ENCODE measurements at places on chromosomes 5 and 9.

DNA sequence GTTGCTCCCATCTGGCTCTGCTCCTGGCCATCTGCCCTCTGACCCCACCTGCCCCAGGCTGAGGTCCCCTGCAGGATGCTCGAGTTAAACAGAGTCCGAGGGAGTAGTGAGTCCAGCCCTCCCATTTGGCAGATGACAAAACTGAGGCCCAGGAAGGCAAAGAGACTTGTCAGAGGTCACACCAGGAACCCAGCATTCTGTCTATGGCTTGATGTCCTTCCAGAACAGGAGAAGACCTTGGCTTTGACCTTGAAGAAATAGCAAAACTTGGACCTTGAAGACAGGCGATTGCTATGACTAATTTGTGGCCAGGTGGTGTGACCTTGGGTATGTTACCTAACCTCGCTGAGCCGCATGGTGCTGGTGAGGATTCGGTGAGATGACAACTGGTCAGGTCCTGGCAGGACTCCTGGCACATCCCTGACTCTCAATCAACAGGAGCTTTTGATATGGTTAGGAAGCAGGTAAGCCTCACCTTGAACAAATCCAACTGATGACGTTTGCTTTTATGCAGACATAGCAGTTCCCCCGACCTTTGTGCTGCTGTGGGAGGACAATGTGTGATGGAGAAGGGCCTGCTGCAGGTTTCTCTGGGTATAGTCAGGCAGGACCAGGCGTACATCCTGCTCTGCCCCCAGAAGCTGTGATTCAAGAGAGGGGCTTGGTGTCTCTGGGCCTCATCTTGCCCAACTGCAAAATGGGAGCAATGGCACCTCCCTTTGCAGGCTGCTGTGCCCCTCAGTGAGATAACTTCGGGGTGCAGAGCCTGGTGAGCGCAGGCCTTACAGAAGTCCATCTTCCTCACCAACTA is 198.7 kb downstream of the C9orf50 start:
- no peak for DNase-seq

- no peak for DNase-seq
Measured at GRCh38 chr5:133688391-133688790, 76.0 kb upstream of the FSTL4 start.

DNA sequence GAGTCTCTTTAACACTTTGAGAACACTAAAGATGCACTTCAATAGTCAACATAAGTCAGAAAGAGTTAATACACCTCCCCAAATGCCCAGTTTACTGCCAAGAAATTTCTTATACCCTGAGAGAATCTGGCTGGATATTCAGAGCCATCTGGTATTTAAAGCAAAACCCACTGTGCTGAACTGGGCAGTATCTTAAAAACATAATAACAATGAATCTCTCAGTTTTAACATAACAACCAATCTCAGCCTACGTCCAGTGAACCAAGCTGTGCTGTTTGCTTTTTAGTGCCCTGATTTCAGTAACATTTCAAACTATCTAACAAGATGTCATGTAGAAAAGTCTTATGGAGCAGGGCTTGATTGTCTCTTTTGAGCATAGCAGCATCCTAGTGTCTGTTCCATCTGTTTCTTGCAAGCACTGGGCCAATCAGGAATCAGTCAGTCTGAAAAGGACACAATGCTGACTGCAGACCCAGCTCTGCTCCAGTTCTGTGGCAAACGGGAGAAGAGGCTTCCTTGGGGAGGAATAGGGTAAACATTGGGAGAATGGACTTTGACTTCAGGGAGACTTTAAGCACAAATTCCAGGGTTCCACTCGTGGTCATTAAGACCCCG is 43.6 kb upstream of the FAM81B start:
- no peak for DNase-seq

GRCh38 chr9:88659126-88659525 is 124.1 kb downstream of the NXNL2 start:
- no peak for DNase-seq

DNA sequence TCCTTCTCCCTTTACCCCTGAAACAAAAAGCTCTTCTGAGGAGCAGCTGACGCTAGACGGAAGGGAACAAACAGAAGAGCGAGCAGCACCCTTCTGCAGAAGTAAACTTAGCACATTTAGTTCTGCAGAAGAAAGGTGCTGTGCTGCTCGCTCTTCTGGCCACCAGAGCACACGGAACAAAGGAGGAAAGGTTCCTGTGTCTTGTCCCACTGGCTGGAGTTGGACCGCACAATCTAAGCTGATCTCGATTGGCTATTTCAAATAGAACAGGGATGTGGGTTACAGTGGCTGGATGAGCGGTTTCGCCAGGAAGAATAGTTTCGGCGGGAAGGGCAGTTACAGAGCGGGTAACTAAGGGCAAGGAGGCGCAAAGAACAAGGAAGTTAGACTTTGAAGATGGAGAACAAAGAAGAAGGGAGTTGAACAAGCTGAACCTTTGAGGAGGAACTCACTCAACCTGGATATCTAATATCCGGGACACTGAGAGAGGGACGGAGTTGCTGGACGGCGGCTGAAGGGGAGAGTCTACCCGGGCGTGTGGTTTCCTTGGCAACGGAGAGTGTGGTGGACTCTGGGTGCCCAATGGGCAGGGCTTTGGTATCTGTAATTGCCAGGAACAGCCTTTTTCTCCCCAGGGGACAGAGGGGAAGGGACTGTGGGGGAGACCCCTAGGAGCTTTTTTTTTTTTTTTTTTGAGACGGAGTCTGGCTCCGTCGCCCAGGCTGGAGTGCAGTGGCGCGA is 7.1 kb downstream of the GTF3C5 start:
- DNase-seq, result no peak

DNA sequence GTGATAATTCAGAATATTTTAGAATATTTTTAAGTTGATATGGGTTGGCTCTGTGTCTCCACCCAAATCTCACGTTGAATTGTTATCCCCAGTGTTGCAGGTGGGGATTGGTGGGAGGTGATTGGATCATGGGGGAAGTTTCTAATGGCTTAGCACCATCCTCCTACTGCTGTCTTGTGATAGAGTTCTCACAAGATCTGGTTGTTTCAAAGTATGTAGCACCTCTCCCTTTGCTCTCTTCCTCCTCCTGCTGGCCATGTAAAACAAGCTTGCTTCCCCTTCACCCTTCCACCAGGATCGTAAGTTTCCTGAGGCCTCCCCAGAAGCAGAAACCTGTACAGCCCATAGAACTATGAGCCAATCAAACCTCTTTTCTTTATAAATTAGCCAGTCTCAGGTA is 214.6 kb upstream of the C9orf72 start:
- no peak for DNase-seq

GRCh38 chr5:78501411-78502352 is 141.3 kb downstream of the SCAMP1 start:
- DNase-seq, result no peak

GRCh38 chr9:124776618-124776953 is 347 bp upstream of the OLFML2A start:
- no peak for DNase-seq

- DNase-seq, result no peak
Measured at GRCh38 chr9:90787771-90788460, 13.7 kb upstream of the SYK start.

GRCh38 chr9:95854386-95855020 is 21.0 kb upstream of the ERCC6L2 start:
- no peak for DNase-seq

DNA sequence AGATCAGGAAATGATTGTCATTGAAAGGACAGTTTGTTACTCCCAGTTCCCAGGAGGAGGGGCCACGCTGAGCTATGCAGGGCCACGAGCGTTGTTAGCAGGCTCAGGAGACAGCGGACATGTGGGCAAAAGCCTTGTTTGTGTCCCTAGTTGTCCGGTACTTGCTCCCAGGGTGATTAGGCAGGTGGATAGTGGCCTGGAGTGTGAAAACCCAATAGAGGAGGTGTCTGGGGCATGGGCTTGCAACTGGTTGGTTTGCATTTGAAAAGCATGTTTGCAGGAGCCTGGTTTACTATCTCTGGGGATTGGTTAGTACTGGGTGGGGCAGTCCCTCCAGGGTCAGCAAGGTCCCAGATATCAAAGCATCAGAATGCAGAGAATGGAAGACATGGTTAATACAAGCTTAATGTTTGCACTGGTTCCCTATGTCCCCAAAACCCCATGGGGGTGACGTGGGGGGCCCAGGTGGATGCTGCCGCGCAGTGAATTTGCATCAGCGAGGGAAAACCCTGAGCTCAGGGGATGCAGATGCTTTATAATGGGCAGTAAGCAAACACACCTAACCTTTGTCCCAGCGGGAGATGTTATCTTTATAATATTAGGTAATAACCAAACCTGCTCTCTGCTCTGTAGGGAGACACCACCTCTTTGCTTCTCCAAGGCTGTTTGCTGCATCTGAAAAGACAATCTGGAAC is 39.7 kb downstream of the ROPN1L start:
- no peak for DNase-seq

DNA sequence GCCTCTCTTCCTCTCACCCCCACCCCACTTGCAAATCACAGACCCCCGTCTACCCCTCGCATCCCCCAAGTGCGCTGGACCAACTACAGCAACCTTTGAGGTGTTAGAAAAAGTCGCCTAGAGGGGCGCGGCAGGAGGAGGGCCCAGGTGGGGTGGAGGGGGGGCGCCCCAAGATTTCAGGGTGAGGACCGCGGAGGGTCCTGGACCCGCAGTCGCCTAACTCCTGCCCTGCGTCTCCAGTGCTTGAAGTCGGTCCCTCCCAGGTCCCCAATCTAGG is 379 bp upstream of the EGFLAM start:
- no peak for DNase-seq

GRCh38 chr5:154276973-154277331 is 86.4 kb downstream of the GALNT10 start:
- DNase-seq, result peak; percentile 66

- peak; percentile 54 for DNase-seq
Measured at GRCh38 chr9:135074354-135075233, 12.9 kb upstream of the OLFM1 start.

- DNase-seq, result no peak
Measured at GRCh38 chr5:111076091-111076490, 4.6 kb downstream of the TSLP start.

GRCh38 chr5:135364421-135365262 is 34.4 kb downstream of the MACROH2A1 start:
- no peak for DNase-seq

DNA sequence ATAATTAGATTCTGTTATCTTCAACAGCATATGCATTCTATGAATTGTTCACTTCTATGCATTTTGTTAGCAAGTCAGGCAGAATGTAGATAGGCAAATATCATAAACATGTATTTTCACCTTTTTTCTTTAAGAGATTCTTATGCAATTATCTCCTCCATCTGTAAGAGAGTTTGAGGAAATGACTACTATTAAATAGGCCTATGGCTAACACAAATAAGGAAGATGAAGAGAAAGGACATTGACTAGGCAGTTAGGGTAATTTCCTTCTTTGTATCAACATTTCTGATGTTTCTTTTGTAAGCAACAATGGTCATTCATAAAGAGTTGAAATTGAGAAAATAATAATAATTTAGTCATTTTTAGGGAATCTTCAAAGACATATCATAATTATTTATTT is 145.2 kb upstream of the CDH12 start:
- no peak for DNase-seq

DNA sequence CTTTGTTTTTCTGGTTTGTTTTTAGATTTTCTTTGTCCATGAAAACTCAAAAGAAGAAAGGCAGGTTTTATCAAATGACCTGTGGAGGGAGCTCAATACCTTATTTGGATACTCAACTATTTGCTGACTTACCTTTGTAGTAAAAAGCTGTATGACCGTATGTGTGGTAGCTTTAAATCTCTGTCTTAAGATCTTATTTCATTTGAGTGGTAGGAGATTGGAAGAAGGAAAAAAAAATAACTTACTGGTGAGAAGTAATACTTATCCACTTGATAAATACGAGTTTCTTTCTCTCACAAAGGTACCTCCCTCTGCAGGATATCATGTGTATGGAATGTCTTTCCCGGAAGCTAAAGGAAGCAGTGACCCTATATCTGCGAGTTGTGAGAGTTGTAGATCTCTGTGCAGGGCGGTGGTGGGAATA is 15.0 kb downstream of the FBXO38 start:
- no peak for DNase-seq

DNA sequence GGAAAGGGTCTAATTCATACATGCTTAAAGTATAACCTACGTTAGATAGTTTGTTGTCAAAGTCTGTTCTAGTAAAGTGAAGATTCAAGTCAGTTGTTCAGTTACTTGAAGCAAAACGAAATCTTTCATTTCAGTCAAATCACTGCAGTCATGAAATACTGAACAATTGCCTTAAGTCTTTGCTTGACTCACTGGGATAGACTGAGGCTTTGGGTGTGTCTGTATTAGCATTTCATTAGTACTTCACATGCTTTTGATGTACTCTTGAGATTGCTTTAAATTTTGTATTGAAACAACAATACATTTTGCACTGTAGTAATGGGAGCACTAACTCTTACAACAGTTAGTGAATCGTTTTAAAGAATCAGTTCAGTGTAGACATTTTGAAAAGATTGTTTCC is 4.0 kb upstream of the CMYA5 start:
- no peak for DNase-seq

DNA sequence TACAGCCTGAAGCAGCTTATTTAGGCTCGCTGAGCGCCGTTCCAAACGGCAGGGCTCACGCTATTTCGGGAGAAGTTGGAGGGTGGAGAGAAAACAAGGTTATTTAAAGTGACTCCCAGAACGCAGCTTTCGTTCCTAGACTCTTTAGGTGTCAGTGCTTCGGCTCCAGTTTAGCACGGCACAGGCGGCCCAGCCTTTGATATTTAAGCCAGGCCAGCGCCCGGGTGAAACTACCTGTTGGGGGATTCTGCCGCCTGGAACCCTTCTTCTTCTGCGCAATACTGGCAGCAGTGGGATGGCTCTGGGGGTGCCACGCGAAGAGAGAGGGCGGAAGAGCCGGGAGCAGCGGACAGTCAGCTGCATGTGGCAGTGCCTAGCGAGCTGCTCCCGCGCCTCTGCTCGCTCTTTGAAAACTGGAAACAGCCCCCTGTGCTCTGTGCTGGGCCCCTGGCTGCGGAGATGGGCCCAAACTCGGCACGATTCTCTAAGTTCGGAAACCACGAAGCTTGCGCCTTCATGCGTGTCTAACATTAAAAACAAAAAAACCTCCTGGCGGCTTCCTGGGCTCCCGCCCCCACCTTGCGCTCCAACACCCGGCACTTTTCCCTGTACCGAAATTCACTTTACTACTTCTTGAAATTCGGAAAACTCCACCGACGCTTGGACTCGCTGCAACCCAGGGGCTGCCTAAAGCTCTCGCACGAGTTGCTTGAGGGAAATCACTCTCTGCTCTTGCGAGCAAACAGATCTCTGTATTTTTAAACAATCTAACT is 34.6 kb upstream of the NFIB start:
- no peak for DNase-seq

DNA sequence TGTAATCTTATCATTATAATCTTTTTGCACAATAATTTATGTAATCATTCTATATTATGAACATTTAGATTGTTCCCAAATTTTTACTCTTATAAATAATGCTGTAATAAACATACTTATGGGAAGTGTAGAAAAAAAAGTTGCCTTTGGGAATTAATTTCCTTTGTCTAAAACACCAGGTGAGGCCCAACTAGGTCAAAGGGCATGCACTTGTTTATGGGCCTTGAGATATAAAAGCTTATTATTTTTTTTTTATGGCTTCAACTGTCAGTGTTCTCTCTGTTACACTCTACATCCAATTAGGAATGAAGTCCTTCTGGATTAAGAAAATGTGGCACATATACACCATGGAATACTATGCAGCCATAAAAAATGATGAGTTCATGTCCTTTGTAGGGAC is 6.5 kb upstream of the PRLR start:
- no peak for DNase-seq
